Cerebellum (tissue), 4 donors: ENCODE measurements at places on chromosomes 2 and 18. TPM values are rescaled to one million over a fixed set of nuclear protein-coding genes. Genes with fewer than 3 reads are reported as not detected.

Gene ANKRD30BL
- 33.8 TPM for total RNA-seq

DNA sequence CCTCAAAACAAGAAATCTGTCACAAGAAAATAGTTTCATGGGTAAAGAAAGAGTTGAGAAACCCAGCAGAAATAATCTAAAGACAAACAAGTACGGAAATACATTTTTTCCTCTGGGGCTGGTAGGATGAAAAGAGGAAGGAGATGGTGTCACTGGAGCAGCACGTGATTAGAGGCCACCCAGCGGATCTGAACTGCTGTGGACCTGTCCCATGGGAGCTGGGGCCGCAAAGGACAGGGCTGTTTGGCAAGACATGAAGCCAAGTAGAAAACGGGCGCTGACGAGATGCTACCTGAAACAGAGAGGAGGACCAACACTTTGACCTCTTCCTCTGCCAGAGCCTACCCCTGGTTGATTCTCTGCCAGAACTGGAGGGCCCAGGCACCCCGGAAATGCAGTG is 295.4 kb upstream of the ATP5MC3 start:
- DNase-seq, result no peak

GRCh38 chr18:47448956-47449355 is 197.5 kb upstream of the SKOR2 start:
- DNase-seq, result no peak

GRCh38 chr2:10447895-10448575 is at the start of gene ODC1:
ODC1 (minus strand) TSS chr2:10448327; CDS start chr2:10445032, 3,295 bp downstream.
- DNase-seq, result peak; percentile 56

DNA sequence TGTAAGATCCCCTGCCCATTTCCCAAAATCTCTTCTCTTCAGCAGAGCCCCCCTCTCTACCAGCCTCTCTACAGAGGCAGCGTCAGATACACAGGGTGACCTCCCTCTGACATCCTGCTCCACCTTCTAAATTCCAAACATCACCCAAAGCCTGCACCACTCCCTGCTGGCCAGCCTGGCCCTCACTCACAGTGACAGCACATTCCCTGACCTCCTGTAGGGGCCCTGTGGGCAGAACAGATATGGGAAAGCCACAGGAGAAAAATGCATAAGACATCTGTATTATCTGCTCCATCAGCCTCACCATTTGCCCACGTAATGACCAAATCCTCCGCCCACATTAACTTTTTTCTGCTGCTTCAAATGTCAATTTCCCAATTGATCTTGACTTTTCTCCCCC is 40.6 kb downstream of the TRABD2A start:
- DNase-seq, result no peak

DNA sequence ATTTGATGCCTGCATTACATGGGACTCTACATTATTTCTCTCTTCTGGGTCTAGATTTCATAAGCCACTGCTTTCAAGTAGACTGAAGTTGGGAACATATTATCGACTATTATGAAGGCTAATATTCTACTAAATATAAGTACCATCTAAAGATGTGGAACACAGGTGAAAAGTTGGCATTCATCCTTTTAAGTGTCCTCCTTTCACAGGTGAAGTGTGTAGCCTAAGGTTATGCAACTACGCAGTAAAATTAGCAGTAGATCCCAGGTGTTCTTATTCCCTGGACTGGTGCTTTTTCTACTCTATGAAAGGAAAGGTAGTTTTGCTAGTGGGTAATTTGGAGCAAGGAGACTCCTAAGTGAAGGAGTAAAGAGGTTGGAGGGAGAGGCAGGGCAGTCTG is 88.2 kb upstream of the DPP10 start:
- DNase-seq, result no peak
